NB4 (cell line): ENCODE measurements at places on chromosomes 11 and 22.

GRCh38 chr11:13782390-13783075 is 114.1 kb downstream of the FAR1 start:
- no peak for DNase-seq

DNA sequence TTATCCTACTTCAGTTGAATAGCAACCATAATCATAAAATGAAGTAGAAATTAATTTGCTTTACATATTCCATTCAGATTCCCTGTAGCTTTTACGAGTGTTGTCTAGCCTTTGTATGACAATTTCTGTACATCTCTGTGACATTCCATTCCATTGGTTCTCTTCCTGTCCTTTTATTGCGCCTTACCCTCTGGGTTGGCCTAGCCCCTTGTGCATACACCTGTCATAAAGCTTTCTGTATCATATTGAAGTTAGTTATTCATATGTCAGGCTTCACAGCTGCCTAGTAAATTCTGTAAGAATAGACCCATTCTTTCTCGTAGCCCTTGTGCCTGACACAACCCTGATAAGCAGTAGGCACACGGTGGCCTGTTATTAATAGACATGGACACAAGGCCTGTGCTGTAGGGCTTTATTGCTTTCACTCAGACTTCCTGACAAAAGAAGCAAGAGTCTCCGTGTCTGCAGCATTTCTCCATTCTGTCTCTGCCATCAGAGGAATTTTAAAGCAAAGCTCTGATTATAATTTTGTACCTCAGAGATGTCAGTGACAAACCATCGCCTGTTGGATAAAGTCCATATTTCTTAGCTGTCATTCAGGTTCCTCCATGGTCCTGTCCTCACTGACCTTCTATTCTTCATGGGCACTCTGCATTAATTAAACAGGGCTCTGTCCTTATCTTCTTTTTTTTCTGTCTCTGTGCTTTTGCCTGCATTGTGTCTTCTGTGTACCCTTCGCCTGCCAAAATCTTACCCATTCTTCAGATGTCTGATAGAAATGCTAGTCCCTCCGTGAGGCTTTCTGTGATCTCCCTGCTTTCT is 49.4 kb downstream of the BID start:
- no peak for DNase-seq

- no peak for DNase-seq
These were observed 51.8 kb upstream of the OR4B1 start for GRCh38 chr11:48164836-48165235.

- peak; percentile 51 for DNase-seq
These were observed 11.7 kb downstream of the MIAT start for GRCh38 chr22:26669060-26669481.

GRCh38 chr11:133977067-133977677 is 20.4 kb upstream of the IGSF9B start:
- DNase-seq: peak; percentile 20

DNA sequence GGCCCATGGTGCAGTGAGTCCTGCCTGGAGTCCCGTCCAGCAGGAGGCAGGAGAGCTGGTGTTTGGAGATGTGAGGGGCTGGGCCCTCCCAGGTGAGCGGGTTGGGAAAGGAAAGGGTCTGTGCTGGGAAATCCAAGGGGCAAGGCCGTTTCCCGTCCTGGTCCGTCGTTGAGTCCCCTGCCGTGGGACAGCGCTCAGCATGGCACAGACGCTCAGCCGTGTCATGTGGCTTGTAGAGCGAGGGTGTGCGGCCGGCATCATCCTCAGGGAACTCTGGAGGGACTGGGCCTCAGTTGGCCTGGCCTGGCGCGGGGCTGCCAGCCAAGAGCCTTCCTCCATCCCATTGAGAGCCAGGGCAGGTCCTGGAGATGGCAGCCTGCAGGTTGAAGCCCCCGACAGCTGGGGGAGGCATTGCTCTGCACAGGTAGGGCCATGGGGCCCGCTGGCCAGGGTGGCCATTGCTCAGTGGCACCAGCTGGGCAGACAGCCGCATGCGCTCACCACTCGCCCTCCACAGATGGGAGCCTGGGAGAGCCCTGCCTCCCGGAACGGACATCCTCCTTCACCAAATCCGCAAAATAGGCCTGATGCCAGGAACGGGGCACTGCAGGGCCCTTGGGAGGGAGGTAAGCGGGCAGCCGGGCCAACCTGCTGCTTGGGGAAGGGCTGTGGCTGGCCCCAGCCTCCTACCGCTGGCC is 28.7 kb downstream of the KCNQ1 start:
- DNase-seq: no peak

DNA sequence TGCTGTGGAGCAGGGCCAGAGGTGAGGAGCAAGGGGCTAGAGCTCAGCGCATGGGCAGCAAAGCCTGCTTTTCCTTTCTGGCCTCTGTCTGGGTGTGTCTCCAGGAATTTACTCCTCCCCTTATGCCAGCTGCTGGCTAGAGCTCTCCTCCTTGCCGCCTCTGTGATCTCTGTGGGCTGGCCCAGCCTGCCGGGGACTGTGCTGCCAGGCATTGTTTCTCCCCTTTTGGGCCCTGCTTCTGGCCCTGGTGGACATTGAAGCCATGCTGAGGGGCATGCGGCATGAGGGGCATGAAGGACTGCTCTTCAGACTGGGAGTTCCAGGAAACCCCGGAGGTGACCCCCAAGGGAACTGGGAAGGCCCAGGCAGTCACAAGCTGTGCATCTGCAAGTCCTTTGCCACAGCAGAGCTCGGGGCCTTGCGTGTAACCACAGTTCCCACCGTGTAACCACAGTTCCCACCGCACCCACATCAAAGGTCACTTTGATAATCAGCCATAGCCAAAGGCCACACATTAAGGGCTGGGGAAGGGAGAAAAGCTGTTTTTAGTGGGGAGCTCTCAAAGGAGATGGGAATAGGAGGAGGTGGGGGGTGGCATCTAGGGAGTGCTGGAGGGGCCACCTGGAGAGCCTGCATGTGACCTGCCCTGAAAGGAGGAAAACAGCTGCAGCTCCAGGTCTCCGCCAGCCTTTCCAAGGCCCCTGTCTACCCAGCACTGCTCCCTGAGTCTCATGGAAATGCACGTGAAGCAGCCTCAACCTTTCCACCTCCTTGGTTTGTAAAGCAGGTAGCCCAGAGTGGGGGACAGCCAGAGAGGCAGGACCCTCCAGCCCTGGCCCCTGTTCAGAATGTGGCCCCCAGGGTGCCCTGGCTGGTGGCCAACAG is 62.3 kb downstream of the PPFIBP2 start:
- peak; percentile 74 for DNase-seq

DNA sequence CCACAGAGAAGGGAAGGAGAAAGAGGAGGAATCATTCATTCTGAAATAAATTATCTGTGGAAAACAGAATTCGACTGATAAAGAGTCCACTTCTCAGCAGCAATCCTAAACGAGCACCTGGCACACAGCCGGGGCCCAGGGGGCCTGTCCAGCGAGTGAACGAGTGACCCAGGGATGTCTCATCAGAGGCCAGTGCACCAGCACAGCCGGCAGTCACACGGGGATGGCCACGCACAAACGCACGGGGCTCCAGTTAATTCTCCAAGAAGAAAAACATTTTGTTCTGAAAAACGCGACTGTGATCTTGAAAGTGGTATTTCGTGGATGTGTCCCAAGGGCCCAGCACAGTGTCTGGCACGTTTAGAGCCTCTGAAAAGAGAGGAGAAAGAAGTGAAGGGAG is 154.6 kb downstream of the BRD1 start:
- no peak for DNase-seq

- DNase-seq: peak; percentile 78
These were observed 3.1 kb downstream of the CBX6 start for GRCh38 chr22:38868886-38869381.

- peak; percentile 35 for DNase-seq
These were observed 5.3 kb upstream of the OR52M1 start for GRCh38 chr11:4539603-4540219.

GRCh38 chr11:13268791-13269190 is 8.8 kb upstream of the BMAL1 start:
- DNase-seq: no peak

DNA sequence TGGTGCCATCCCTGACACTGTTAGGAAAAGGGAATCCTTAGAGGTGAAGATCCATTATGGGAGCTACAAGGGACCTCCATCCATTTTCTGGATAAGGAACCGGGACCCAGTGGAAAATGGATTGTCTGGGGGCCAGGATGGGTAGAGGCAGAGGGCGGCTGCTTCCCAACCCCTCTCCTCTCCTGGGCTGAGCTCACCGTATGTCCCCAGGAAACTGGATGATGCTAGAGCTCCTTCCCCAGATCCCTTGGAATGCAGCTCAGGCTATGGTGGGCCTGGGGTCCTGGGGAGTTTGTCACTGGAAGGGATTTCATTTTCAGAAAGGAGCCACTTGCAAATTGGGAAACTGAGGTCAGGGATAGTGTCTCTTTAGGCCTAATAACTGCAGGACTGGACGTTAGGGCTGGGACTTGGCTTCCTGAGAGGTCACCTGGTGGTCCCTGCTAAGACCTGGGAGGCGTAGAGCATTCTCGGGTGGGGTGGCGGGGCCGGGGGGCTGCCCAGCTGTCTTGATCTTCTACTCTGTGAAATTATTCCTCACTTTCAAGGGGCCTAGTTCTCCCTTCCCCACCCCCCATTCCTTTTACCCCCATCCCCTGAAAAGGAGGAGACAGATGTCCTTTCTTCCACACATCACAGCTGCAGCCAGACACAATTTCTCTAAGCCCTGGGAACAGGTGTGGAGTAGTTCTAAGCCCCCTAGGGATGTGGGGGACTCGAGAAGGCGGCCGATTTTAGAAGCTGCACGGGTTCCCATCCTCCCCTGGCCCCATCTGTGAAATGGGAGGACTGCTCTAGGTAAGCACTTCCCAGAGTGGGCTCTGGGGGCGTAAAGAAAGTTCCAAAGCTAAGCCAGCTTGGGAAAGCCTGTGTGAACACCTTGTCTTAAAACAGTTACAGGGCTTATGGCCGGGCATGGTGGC is 99.8 kb downstream of the PKNOX2 start:
- no peak for DNase-seq

GRCh38 chr11:134751031-134751585 is 339.1 kb upstream of the B3GAT1 start:
- no peak for DNase-seq

DNA sequence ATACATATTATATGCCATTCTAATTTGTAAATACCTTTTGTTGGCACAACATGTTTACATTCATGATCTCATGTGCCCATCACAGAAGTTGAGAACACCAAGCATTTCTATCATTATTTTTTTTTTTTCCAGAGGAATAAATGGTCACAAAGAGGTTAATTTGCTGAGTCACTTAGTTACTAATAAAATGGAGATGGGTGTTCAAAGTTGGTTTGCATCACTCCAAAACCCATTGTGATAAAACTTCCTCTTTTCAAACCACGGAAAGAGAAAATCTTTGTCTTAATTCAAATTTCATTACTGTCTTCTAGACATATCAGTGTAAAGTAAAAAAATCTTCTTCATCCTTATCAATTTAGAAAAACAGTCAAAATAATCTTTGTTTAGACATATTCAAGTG is 636.8 kb upstream of the CCDC179 start:
- DNase-seq: peak; percentile 57

DNA sequence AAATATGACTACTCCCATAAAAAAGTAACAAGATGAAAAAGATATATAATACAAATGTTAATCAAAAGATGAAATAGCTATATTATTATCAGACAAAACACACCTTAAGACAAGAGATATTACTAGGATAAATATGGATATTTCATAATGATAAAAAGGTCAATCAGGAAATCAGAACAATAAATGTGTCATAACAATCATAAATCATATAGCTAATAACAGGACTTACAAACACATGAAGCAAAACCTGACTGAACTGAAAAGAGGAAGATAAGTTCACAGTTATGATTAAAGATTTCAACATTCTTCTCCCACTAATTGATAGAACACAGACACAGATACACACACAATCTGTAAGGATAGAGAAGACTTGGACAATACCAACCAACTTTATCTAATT is 47.2 kb downstream of the EIF3M start:
- DNase-seq: peak; percentile 36

GRCh38 chr22:45127866-45128265 is 35.9 kb upstream of the NUP50 start:
- no peak for DNase-seq

- DNase-seq: no peak
These were observed 1.9 kb downstream of the CAPN5 start for GRCh38 chr11:77068457-77069335.

DNA sequence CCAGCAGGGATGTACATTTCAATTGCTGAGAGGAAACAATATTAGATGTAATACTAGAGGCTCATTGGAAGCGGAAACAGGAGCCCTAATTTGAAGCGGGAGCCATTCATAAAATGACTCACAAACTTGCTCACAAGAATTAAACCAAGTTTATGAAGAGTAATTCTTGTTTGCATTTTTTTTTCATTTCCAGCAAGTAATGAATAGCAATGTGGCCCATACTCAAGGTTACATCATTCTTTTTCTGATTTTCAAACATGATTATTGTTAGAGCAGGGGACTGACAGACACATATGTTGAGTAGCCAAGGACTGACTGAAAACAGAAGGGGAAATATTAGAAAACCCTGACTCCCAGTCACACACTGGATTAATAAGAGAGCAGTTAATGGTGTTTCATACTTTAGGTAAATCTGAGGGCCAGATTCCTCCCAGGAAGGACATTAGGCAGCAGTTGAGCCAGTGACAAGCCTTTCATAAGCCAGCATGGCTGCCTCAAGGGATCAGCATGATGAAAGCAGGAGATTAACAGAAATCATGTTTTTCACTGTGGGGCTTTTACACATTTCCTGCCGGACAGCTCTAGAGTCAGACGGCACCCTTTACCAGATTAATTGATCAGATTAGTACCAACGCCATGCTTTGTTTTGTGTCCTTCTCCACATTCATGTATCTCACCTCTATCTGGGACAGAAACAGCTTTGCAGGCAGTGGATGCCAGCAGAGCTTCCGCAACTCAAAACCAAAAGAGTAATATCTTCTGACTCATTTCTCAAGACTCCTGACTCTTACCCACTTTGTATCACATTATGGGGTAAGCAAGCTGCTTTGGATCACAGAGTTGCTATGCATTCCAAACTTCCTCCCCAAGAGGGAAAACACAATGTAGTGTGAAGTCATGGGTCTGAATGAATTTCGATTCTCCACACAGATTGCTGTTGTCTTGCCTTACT is 831.6 kb downstream of the KCNA4 start:
- no peak for DNase-seq

DNA sequence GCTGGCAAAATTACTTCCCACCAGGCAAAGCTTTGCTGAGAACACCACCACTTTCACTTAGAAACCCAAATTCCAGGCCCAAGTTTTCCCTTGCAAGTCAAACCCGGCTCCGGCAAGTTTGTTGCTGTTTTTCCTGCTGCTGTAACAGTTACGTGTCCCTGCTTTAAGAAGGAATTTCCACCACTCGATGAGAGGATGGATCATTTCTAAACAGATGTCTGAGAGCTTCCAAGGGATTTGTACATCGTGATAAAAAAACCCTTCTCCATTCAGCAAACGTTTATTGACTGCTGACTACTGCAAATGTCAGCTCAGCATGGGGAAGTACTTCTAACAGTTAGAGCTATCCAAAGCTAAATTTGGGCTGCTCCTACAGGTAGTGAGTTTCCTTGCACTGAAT is 19.7 kb downstream of the P2RX3 start:
- DNase-seq: no peak

DNA sequence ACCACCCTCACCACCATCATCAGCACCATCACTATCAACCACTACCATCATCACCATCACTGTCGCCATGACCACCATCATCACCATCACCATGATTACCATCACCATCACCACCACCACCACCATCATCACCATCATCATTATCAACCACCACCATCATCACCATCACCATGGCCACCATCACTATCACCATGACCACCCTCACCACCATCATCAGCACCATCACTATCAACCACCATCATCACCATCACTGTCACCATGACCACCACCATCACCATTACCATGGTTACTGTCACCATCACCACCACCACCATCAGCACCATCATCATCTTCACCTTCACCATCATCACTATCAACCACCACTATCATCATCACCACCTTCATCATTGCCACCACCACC is 183.4 kb downstream of the SHANK2 start:
- no peak for DNase-seq
